ENCODE measurements at places on chromosomes 12 and 14. TPM values are rescaled to one million over a fixed set of nuclear protein-coding genes. Genes with fewer than 3 reads are reported as not detected.

FZD10 gene
- polyA plus RNA-seq: 0.31 TPM

- no peak for DNase-seq
These were observed 47.7 kb upstream of the ANP32D start for GRCh38 chr12:48424644-48425043.

MYF5 gene
- not detected for polyA plus RNA-seq

DNA sequence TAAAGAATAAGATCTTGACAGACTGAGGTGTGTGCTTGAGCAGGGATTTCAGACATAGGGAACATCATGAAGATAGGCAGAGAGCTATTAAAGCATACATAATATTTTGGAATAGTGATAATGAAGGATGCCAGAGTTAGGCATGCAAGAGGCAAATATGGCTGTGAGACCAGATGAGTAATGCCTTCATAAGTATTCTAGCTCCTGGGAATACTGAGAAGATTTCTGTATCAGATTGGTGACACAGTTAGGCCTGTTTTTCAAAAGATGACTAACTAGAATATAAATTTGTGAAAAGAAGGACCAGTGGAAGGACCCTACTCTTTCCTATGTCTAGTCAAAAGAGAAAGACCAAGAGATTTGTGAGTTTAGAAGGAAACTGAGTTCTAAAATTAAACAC is 108.8 kb downstream of the TXNDC16 start:
- no peak for DNase-seq

- DNase-seq: peak; percentile 35
These were observed 906 bp downstream of the MARK3 start for GRCh38 chr14:103385929-103386712.

GRCh38 chr12:106897981-106898901 is 57.5 kb upstream of the TMEM263 start:
- no peak for DNase-seq

DNA sequence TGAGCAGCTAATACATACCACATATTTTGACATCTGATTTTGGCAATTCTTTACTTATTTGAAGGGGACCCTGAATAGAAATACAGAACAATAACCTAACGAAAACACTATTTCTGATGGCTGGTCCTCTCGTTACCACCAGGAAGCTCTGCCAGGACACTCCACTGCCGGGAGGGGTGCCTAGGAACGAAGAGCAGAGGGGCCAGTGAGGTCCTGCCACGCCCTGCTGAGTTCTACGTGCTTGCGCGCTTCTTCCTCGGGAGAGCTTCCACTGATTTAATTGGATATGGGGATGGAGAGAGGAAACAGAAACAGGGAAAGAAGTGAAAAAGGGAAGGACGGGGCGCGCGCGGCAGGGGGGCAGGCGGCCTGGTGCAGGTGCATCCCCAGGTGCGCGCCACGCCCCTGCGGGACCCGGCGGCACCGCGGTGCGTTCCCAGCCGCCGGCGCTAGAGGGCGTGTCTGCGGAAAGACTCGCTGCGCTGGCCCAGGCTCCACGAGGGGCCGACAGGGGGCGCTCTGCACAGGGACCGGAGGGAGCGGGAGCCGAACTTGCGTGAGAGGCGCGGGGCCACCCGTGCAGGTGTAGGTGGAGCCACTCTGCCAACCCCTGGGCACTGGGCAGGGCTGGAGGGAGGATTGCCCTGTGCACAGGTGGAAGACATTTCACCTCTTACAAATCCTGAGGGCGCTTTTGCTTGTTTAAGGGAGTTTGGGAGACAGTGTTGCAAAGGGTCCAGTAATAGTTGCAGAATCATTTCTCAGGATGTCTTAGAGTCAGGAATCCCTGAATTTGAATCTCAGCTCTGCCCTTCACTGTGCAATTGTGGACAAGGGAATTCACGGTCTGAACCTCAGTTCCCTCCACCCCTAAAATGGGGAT is 986.3 kb upstream of the TMEM132C start:
- DNase-seq: peak; percentile 76

DNA sequence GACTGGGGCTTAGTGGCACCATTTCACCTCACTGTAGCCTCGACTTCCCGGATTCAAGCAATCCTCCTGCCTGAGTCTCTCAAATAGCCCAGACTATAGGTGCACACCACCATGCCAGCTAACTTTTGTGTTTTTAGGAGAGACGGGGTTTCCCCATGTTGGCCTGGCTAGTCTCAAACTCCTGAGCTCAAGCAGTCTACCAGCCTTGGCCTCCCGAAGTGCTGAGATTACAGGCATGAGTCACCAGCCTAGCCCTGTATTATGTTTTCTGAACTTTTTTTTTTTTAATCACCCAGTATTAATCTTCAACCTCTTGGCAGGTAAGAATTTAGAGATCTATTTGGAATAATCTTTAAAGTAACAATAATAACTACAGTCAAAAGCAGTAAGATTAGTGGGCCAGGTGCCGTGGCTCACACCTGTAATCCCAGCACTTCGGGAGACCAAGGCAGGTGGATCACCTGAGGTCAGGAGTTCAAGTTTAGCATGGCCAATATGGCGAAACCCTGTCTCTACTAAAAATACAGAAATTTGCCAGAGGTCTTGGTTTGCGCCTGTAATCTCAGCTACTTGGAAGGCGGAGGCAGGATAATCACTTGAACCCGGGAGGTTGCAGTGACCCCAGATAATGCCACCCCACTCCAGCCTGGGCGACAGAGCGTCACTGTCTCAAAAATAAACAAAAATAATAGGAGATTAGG is 8.6 kb downstream of the NANOG start:
- DNase-seq: peak; percentile 30

ZNF384 gene
- 16.7 TPM for polyA plus RNA-seq

DNA sequence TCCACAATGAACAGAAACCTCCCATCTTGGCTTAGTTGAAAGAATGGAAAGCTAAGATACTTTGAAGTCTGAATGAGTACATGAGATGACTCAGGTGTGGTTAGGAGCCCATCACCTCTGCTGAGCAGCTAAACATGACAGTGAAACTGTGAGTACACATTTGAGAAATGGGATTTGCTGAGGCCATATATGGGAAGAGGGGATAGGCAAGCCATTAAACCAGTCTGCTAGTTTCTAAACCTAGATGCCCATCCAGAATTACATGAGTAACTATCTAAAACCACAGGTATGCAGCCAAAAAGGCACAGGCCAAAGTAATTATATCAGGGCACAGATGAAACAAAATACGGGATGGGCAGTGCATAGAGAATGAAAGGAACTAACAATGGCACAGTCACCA is 41.2 kb downstream of the NKX2-1 start:
- DNase-seq: no peak

DNA sequence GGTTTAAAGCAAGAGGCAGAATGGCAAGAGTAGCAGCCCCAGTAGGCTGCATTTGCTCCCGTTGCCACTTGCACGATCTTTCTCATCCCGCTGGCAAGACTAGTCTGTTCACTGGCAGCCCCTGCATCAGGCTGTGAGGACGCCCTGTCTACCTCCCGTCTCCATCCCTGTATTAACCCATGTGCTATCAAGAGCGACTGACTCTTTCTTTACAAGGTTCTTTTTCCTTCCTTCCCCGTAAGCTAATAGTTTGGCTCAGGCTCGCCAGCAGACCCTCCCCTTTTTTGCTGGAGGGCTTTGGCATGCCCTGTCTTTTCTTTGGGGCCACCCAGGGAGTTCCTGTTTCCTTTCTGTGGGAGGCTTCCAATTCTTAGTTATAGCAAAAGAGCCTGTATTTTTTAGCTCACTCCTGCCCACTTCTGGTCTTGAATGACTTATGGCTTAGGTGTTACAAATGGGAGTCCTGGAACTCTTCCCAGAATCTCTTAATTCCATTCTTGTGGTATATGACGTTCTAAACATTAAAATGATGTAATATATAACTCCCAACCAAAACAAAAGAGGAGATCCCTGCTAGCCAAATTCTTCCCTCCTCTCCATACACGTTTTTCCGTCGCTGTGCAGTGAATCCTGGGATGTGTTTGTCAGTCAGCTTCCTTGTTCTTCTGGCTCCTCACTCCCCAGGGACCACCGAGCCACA is 149.0 kb downstream of the PRKCH start:
- no peak for DNase-seq

LRP10 gene
- polyA plus RNA-seq: 47.3 TPM

GRCh38 chr12:92506891-92507290 is 195.9 kb upstream of the PLEKHG7 start:
- DNase-seq: no peak

IQSEC3 gene
- 1.7 TPM for polyA plus RNA-seq

GRCh38 chr12:80939231-80939950 is 1.7 kb upstream of the LIN7A start:
- no peak for DNase-seq

MYBPC1 gene
- polyA plus RNA-seq: 0.31 TPM

MYL2 gene
- polyA plus RNA-seq: 38.0 TPM

GRCh38 chr12:42446761-42447160 is 120.8 kb downstream of the PPHLN1 start:
- no peak for DNase-seq

NAV3 gene
- polyA plus RNA-seq: 0.15 TPM

- DNase-seq: peak; percentile 38
These were observed 4.4 kb downstream of the BLTP3B start for GRCh38 chr12:100138048-100138802.

OR10G2 gene
- polyA plus RNA-seq: not detected

DNA sequence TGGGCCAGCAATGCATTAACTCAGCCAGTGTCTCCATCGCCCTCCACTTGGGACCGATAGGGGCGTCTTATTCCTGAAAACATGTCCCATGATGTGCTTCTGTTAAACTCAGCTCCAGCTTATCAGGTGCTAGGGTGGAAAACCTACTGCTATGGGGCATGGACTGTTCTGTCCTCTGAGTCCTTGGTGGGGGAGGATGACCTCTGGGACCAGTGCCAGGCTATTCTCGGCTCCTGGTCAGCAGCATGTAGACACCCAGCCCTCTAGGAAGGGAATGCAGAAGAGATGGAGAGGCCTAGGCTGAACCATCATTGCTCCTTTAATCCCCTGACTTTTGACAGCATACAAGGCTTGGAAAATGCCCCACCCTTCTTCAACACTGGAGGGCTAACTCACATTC is 486.2 kb downstream of the MED13L start:
- no peak for DNase-seq

SLC25A29 gene
- 9.0 TPM for polyA plus RNA-seq

DNA sequence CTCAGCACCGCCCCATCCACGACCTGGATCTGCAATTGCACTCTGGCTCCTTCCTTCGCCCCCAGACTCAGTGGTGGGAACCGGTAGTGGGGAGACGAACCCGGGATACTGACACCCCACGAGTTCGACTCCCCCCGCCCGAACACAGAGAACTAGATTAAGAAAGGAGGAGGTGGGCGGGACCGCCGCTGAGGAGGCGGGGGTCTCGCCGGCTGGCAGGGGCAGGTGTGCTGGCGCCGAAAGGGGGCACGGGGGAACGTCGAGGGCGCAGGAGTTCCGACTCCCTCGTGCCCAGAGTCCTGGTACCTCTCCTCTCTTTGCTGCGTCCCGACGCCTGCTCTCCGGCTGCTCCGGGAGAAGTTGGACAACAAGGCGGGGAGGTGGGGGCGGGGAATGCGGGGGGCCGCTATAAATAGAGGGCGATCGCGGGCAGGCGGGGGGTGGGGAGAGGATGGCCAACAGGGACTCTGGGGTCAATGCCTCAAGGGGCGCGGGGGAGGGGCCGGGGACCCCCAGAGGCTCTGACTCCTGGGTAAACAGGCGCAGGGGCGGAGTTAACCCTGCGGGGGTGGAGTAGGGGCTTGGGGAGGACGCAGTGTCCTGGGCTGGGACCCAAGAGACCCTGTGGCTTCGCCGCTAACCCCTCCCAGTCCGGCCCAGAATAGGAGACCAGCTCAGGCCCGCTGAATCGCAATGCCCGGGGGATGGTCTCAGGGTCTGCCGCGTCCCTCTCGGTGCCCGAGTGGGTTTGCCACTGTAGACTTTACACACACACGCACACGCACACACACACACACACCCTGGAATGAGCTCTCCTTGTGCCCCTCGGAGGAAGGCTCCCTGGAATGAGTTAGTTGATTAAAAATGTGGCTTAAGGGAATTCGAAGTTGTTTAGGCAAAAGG is 761 bp upstream of the NDRG2 start:
- peak; percentile 35 for DNase-seq
